ENCODE measurements at places on chromosomes 5 and 9. TPM values are rescaled to one million over a fixed set of nuclear protein-coding genes. Genes with fewer than 3 reads are reported as not detected.

GRCh38 chr9:82820186-82820585 lies 242.8 kb downstream of the RASEF start:
- H3K4me3 ChIP-seq: no peak overlapping the region
- H3K27me3 ChIP-seq: no peaks in the 10 kb centered on the region
- H3K27ac ChIP-seq: no peak overlapping the region
- no peak for DNase-seq
- H3K4me1 ChIP-seq: no peaks in the 10 kb centered on the region

DNA sequence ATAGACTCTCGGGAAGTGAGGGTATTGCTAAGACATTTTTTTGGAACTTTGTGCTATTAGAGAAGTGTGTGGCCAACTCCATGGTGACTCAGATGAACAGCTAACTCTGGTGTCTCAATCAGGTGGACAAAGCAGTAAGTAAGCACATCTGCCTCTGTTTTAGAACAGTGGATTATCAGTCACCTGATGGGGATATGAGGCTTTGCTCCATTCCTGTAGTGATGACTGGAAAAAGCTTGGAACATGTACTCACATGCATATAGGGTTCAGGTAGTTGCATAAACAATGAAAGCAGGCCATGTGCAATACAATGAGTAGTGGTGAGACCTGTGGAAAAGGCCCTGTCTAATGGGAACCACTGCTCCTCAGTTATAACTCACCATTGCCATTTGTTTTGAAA lies 168.2 kb upstream of the FBN2 start:
- H3K27me3 ChIP-seq: no peaks in the 10 kb centered on the region
- H3K4me1 ChIP-seq: no peaks in the 10 kb centered on the region
- DNase-seq: no peak
- H3K36me3 ChIP-seq: no peaks in the 10 kb centered on the region

DNA sequence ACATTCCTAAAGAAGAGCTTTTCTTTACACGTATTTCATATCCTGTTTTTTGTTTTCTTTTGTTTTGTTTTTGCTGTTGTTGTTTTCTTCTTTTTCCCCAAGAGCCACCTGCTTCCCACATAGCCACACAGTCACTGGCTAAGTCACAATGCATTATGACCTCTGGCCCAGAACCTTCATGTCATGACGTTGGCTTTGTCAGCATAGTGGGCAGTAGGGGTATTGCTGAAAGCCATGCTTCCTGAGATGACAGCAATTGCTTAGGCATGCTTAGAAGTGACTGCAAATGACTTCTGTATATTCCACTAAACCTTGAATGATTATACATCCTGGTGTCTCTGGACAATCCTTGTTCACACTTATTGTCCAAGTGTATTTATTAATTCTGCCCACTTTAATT lies 375.8 kb downstream of the TAF11L14 start:
- no peaks in the 10 kb centered on the region for H3K36me3 ChIP-seq
- no peak overlapping the region for H3K4me3 ChIP-seq
- no peaks in the 10 kb centered on the region for H3K27me3 ChIP-seq
- DNase-seq: no peak

DNA sequence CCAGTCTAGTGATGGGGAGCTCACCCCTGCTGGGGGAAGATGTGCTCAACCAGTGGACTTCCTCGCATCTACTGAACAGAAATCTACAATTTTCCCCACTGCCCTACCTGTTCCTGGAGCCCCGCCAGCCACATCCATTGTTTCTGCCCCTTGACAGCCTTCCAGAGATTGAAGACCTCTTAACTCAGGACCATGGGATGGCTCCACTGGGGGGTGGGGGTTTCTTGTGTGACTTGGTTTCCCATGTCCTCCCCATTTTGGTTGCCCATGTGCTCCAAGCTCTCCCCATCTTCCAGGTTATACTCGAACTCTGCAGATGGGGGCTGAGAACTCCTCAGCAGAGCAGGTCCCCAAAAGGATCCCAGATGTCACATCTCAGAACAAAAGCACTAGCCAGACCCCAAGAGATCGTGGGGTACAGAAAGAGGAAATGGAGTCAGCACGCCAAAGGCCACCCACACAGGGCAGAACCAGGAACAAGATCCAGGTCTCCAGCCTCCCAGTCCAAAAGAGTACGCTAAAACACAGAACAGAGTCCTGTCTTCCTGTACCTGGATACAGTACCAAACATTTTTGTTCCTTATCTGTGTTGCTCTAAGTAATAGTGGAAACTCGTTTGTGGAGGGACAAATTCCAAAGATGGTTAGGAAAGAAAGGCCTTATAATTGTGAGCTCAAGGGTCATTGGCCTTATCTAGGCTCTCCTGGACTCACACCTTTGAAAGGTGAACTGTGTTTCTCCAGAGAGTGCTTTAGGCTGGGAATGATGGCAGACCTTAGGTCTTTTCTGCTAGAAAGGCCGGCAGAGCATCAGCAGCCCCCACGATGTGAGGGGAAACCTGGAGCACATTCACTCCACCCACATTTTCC lies 15.8 kb downstream of the CORO2A start:
- H3K36me3 ChIP-seq: no peaks in the 10 kb centered on the region
- peak overlapping the region; percentile 91 for H3K27ac ChIP-seq
- peaks cover 60% of the 10 kb centered on the region for H3K4me1 ChIP-seq
- peak; percentile 65 for DNase-seq
- no peaks in the 10 kb centered on the region for H3K27me3 ChIP-seq

DNA sequence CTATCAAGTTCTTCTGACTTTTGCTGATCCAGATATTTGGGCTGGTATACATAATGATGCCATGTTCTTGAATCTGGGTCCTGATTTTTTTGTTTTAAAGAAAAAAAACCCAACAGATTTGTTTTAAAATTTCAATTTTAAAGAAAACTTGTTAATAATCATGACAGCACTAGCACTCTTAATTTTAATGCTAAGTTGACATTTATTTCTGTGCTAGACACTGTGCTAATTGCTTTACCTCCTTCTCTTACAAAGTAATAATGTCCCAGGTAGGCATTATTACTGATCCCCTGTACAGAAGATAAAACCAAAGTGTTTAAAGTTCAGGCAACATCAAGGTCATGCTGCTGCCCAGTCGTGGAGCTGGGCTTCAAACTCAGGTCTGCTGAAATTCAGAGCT lies 101.9 kb downstream of the ZNF608 start:
- H3K27me3 ChIP-seq: no peaks in the 10 kb centered on the region
- H3K36me3 ChIP-seq: no peaks in the 10 kb centered on the region
- no peak overlapping the region for H3K27ac ChIP-seq
- no peak overlapping the region for H3K4me3 ChIP-seq
- peaks cover 11% of the 10 kb centered on the region for H3K4me1 ChIP-seq
- DNase-seq: no peak

- DNase-seq: no peak
- H3K27ac ChIP-seq: no peak overlapping the region
- H3K4me1 ChIP-seq: 0 out of 2 replicates have a peak, but pooled peaks cover 5% of the 10 kb centered on the region
- no peaks in the 10 kb centered on the region for H3K27me3 ChIP-seq
- no peaks in the 10 kb centered on the region for H3K36me3 ChIP-seq
Measured at GRCh38 chr5:93676704-93677103, 64.7 kb downstream of the POU5F2 start.

GRCh38 chr5:121937762-121938161 lies 24.0 kb upstream of the SRFBP1 start:
- no peak overlapping the region for H3K4me3 ChIP-seq
- H3K27me3 ChIP-seq: no peaks in the 10 kb centered on the region
- H3K27ac ChIP-seq: no peak overlapping the region
- no peaks in the 10 kb centered on the region for H3K36me3 ChIP-seq
- H3K4me1 ChIP-seq: no peaks in the 10 kb centered on the region

GRCh38 chr5:33161421-33161820 lies 279.3 kb upstream of the TARS1 start:
- no peaks in the 10 kb centered on the region for H3K27me3 ChIP-seq
- H3K4me3 ChIP-seq: no peak overlapping the region
- H3K36me3 ChIP-seq: no peaks in the 10 kb centered on the region
- H3K27ac ChIP-seq: no peak overlapping the region

DNA sequence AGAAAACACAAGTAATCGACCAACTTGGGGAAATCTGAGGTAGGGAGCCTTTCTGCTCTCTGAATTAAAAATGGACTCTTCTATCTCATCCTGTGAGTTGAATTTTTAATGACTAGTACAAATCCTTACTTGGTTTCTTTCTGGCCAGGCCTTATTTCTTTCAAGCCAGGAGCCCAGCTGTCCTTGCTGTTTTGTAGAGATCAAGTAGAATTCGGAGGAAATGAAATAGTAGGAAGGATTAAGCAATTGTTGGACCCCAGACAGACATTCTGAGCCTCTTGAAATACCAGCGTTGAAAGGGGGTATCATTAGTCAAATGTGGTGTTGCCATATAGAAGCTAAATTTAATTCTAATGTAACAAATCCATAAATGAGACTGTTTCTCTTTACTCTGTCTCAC lies 53.7 kb upstream of the SMIM15 start:
- no peaks in the 10 kb centered on the region for H3K27me3 ChIP-seq
- H3K4me1 ChIP-seq: no peaks in the 10 kb centered on the region
- H3K36me3 ChIP-seq: no peaks in the 10 kb centered on the region
- DNase-seq: no peak

The GBA2 gene
- 108 TPM for total RNA-seq

Measured in Caco-2 (cell line).